ENCODE measurements at places on chromosomes 12 and 14.
A peak's percentile ranks its signal among the peaks of the same experiment; 100 is the strongest.

DNA sequence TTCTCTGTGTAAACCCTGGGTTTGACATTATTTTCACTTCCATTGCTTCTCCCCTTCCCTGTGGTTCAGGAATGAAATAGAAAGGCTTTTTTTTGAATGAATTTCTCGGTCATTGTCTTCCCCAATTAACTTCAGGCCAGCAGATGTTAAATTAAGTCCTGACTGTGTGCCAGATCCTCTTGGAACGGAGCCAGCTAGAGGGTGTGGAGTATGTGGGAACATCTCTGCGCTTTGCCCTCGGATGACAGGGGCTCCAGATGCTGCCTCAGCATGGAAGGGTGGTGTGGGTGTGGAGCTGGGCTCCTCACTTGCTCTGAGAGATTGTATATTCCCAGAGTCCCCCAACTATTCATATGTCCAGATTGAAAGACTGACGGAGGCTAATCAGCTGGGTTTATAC, 13.1 kb downstream of the KRT85 start:
- no peak for DNase-seq

DNA sequence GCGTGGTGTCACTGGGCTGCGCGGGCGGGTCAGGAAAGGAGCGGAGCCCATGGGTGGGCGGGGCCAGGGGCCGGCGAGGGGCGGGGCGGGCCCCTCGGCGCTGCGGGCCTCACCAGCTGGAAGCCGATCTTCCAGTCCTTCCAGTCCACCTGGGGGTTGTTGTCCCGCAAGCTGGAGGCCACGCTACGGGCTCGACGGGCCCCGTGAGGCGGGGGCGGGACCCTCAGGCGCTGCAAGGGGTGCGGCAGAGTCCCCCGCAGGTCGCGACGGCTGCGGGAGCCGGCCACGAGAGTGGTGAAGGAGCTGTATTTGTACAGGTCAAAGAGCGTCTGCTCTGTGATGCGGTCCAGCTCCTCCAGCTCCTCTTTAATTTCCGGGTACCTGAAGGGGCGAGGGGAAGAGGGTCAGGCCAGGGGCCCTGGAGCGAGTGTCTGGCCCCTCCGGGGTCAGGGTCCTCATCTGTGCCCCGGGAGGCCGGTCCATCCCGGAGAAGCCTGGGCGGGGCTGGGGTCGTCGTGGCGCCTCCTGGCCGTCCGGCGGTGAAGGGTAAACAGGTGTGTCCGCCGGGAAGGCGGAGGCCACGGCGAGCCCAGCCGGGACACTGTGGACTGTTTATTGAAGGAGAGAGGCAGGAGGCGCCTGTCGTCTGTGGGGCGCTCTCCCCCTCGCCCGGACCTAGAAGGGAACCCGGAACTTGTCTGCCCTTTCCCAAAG, 11.9 kb downstream of the SCNN1A start:
- DNase-seq: peak; percentile 83

DNA sequence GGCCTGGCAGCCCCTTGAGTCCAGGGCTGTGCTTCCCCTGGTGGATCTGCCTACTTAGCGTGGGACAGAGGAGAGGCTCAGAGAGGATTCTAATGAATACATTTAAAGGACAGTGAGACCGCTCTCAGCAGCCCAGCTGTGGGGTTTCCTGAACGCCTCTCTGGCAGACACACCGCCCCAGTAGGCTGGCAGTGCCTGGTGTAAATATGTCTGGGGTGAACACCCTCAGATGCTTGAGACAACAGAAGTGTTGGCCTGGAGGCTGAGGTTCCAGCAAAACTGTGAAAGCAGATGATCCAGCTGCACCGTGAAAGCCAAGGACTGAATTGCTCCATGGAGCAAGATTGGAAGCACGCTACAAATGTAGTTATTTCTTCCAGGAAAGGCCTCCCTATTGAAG, 55.1 kb downstream of the LRRC74A start:
- no peak for DNase-seq

GRCh38 chr14:70188322-70188658, 461 bp downstream of the SLC8A3 start:
- peak; percentile 70 for DNase-seq

DNA sequence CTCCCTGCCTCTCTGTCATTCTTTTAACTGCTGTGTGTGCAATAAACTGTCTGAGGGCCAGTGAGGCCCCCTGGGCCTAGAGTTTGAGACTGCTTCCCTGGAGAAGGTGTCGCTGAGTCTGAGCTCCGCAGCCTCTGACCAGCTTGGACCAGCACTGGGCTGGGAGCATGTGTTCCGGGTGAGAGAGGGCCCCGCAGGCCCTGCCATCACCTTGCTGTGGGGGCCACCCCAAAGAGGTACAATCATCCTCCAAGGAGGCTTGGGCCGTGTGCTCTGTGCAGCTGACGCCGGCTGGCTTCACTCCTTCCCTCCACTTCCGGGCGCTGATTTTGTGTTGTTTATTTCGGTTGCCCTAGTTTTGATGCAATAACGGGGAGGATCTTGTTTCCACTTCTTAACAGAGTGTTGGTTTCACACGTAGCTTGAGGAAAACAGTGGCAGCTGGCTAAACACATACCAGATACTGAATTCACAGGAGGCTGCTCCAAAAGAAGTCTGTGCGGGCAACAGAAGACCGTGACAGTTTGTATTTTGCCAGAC, 121.6 kb downstream of the TMEM132C start:
- no peak for DNase-seq

All from NCI-H526 (cell line).